ENCODE measurements at places on chromosomes 4 and X.

DNA sequence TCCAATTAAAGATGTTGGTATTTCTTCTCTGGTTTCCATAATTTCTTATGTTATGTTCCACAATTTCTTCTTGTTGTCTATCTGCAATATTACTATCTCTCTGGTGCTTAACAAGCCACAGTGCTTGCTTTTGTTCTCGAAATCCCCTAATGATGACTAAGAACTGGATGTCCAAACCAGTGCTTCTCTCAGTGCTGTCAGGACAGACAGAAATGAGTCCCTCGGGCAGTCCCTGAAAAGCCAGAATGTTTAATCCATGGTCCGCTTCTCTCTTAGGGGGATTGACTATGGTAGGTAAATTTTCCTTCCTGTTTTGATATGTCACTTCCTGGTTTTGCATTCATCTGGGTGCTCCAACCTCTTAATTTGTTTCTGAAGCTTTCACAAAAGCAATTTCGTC, 321.6 kb upstream of the PCDH10 start:
- no peak for DNase-seq

DNA sequence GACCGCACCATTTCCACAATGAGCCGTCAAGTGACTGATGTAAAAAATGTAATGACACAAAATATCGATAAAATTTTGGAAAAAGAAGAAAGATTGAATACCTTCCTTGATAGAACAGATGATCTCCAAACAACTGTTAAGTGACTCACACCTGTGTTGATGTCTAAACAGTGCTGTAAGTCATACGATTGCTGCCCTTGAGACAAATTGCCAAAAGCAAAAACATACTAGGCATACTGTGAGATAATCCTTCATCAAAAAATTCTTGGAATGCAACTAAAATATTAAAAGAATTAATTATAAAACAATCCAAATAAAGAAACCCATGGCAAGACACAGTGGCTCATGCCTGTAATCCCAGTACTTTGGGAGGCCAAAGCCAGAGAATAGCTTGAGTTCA, 53.4 kb downstream of the HNRNPD start:
- DNase-seq = no peak

- no peak for DNase-seq
Measured at GRCh38 chrX:10015723-10016518, 48.8 kb downstream of the CLDN34 start.

GRCh38 chr4:137367620-137368019, 164.7 kb downstream of the PCDH18 start:
- no peak for DNase-seq

- DNase-seq = no peak
Measured at GRCh38 chr4:48431401-48431800, 51.7 kb upstream of the SLC10A4 start.

- DNase-seq = no peak
Measured at GRCh38 chr4:170526471-170526870, 436.7 kb upstream of the AADAT start.

DNA sequence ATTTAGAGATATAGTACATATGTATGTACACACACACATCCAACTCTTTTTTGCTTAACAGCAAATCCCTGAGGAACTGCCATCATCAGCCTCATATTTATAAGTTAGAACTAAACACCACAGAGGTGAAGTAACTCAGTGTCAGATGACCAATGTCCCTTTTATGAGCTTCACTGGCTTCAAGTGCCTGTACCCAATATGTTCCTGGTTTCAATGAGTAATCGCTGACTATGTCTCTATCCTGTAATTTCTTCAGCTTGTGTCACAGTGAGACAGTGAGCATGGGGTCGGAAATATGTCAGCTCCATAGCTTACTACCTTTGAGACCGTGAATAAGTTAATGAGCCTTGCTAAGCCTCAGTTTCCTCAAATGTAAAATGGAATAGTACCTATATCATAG, 136.2 kb upstream of the RASGEF1B start:
- DNase-seq = no peak

DNA sequence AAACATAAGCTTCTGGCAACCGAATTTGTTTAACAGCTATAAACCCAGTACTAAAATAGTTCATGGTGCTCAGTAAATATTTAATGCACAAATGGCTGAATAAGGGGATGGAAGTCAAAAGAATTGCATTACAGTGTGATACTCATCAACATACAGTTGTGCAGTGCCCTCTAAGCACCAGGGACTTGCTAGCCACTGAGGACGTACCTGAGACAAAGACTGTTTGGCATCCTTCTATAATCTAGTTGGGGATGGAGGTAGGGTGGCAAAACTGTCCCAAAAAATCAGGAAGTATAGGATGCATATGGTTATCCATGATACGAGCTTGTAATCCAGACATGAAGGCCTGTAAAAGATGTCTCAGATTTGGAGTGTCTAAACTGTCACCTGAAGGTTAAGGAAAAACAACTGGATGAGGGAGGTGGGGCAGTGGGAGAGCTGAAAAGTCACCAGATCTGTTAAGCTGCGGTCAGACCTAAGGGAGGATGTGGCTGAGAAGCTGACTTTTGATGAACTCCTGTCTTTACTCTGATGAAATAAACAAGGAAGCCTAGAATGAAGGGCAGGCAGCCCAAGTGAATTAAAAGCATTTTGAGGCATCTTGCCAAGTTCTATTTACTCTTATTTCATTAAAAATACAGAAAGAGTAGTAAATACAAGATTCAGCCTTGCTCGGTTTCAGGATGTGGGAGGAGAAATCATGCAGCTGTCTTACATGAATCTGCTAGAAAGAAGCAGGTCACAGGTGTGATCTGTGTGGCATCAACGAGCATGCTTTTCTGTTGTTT, 12.0 kb upstream of the CD38 start:
- DNase-seq = no peak

GRCh38 chr4:141425124-141425523, 204.4 kb downstream of the ZNF330 start:
- no peak for DNase-seq

- no peak for DNase-seq
Measured at GRCh38 chrX:138748480-138748879, 37.0 kb upstream of the FGF13 start.

DNA sequence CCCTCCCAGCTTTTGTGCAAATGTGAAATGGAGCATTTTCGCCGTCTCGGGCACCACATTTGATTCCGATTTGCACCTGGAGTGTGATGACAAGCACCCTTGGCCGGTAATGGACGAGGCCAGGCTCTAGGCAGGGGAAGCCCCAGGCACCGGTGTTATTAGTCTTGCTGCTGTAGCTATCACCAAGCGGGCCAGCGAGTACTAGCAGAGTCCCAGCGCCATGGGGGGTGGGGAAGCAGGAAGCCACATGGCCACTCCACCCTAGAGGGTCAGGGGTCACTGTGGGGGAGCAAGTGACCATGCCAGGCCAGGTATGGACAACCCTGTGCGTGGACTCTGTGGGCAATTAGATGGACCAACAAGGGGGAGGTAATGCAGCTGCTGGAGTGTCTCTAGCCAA, 88.8 kb downstream of the CPZ start:
- no peak for DNase-seq

DNA sequence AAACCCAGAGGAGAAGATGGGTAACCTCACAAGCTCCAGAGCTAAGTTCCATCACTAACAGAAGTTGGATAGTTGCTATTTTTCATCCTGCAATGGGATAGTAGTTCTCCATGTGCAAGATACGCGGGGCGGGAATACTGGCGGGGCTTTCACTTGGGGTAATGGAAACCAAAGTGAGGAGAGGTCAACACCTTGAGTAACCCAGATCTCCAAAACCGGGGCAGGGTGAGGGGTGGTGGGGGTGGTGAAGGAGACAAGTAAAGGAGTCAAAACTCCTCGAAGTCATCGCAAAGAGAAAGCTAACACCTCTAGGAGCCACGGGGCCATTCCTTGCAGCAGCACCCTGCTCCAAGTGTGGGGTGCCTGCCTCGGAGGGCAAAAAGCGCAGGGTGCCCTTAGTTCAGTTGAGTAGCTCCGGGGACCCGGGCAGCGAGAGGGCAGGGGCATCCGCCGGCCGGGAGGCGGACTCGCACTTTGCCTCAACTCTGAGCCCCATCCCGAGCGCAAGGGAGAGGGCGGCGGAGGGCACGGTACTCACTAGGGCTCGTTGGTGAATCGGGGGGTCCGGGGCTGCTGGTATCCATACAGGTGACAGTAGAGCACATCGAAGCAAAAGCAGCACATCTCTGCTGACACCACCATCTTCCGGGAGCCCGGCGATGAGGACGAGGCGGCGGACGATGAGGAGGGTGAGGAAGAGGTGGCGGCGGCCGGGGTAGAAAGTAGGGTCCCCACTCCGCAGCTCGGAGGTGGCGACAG, 645 bp downstream of the AMMECR1 start:
- DNase-seq = no peak

GRCh38 chrX:7027071-7027470, 120.4 kb upstream of the STS start:
- no peak for DNase-seq

GRCh38 chr4:14329228-14329627, 673.1 kb upstream of the CPEB2 start:
- DNase-seq = no peak

DNA sequence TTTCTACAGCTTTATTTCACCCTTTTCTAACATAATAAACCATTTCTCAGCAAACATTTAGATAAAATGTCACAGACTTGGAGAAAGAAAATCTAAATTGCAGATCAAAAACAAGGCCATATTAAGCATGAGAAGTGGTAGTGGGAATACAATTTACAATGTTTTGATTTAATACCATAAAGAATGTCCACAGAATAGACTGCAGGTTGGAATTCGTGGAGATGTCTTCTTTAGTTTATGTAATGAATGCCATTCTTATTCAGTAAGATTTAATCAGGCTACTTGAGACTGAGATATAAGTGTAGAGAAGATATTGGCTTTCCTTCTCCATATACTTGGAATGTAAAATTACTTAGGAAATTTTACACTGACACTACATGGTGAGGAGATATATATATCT, 91.9 kb upstream of the ZFP42 start:
- DNase-seq = no peak

DNA sequence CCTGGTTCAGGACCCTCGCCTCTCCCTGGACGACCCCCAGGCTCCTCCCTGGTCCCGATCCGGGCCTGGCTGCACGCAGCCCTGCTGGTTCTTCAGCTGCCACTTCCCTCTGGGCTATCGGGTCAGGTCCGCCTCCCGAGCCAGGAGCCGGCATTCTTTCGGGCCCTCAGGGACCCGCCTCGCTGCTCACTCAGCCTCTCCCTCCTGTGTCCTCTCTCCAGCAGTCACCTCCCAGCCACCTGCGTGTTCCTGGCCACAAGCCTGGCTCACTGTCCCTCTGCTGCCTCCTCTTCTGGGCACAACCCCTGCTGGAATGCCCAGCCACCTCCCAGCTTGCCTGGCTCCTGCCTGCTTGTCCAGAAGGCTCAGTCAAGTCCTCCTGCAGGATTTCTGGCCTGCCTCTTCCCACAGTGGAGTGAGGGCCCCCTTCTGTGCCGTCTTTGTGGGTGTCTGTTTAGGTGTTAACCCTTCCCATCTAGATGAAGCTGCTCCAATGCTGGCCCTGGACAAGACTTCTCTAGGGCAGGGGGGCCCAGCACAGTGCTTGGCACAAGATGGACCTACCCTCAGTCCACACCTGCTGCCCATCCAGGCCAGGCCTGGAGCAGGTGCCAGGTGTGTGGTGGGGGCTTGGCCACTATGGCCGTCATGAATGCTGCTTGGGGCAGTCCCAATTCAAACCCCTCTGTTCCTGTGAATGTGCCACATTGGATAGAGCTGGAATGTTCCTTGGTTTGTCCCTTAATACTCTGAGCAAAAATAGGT, 2.2 kb downstream of the WFS1 start:
- no peak for DNase-seq

- no peak for DNase-seq
Measured at GRCh38 chr4:42628740-42629139, 28.2 kb downstream of the ATP8A1 start.

DNA sequence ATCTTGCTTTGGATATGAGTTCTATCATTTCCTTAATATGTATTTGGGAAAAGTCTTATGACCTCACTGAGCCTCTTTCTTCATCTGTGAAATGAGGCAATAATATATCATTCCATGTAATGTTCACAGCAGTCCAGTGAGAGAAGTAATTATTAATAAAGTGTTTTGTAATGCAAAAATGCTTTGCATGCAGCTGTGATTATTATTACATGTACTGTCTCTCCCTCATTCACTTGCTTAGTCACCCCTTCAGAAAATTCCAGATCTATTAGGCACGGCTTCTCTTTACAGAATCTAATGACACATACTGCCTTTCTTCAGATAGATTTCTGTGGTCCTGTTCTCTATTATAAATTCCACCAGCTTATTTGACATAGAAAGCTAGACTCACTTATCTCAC, 53.5 kb upstream of the FGF13 start:
- no peak for DNase-seq

- DNase-seq = no peak
Measured at GRCh38 chr4:8372506-8372905, 68.0 kb downstream of the ACOX3 start.

DNA sequence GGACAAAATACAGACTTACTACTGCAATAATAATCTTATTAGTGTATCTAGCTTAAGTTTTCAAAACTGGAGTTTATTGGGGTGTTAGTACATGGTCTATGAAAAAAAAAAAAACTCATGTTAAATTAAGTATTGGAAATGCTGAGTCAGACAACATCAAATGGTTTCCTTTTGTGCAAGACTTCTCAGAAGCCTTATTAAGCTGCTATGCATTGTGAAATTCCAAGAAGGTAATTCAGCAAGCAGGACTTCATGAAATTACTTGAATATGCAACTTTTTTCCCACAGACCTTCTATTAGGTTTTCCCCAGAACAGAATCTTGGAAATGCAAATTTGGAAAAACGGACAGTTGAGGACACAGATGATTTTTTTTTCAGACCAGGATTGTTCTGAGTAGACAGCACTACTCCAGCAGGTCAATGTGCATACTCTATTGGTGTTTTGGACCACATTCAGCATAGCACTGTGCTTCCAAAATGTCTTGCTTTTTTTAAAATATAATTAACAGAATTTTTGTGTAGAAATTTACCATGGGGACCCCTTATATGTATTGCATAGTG, 568.8 kb upstream of the TENM3 start:
- no peak for DNase-seq

GRCh38 chr4:6900956-6901355, 8.7 kb upstream of the TBC1D14 start:
- DNase-seq = no peak

- DNase-seq = no peak
Measured at GRCh38 chr4:123976819-123977218, 580.2 kb downstream of the SPRY1 start.

DNA sequence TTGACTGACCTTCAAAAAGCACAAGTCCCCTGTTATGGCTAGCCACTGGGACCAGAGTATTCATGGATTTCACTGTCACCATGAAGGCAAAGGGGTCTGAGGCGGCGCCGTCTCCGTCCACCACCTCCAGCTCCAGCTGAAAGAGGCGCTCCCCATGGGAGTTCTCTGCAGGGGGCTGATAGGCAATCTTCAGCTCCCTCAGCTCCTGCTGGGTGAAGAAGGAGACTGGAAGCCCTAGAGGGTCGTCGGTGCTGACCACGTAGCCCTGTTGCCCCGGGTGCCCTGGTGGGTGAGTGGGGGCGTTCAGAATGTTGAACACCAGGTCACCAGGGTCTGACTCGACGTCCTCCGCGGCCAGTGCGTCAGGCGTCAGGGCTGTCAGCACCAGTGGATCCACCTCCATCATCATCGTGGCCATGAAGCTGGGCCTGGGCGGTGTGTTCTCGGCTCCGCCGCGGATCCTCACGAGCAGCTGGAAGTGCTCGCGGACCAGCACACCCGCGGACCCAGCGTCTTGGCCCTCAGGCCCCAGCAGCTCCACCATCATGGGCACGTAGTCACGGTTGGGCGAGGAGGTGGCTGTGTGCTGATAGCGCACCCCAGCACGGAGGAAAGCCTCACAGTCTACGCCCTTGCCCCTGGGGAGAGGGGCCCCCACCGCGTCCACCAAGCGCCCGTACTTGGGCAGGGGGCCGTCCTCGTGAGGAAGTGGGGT, 987 bp downstream of the FREM3 start:
- DNase-seq = no peak
